ENCODE measurements at places on chromosomes 16 and 17. TPM values are rescaled to one million over a fixed set of nuclear protein-coding genes. Genes with fewer than 3 reads are reported as not detected.

The KRTAP2-2 gene
- not detected for total RNA-seq

The ZP2 gene
- not detected for total RNA-seq

The HSD17B1 gene
- total RNA-seq, result 4.3 TPM

The ARHGAP27 gene
- total RNA-seq, result 19.8 TPM

The CA7 gene
- 12.5 TPM for total RNA-seq

The SLC6A2 gene
- total RNA-seq, result 0.28 TPM

The COQ9 gene
- 84.3 TPM for total RNA-seq

The C17orf50 gene
- total RNA-seq, result not detected

The MT1H gene
- 8.0 TPM for total RNA-seq

The LAT gene
- total RNA-seq, result 12.9 TPM

The KRT36 gene
- not detected for total RNA-seq

The CTCF gene
- 43.7 TPM for total RNA-seq

The CAMKK1 gene
- 121 TPM for total RNA-seq

The SYT17 gene
- 29.0 TPM for total RNA-seq

The ASPHD1 gene
- 108 TPM for total RNA-seq

The GRB7 gene
- total RNA-seq, result 1.5 TPM

The KREMEN2 gene
- not detected for total RNA-seq

Measured in dorsolateral prefrontal cortex (tissue), 122 donors.